HuH-7 (cell line): ENCODE measurements at places on chromosomes 3 and 15.

DNA sequence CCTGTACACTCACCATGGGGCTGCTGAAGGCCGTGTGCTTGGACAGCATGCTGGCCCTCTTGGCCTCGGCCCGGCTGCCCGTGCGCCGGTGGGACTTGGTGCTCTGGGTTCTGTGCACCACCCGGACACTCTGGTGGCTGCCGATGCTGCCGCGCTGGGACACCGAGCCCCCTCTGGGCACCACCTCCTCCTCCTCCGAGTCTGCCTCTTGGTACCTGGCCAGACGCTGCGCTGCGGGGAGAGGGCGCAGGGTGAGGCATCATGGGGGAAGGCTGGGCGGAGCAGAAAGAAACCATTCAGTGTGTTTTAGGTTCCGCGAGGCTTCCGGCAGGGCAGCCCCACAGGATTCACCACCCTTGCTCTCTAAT lies 145.0 kb downstream of the ATP10A start:
- DNase-seq, result no peak

DNA sequence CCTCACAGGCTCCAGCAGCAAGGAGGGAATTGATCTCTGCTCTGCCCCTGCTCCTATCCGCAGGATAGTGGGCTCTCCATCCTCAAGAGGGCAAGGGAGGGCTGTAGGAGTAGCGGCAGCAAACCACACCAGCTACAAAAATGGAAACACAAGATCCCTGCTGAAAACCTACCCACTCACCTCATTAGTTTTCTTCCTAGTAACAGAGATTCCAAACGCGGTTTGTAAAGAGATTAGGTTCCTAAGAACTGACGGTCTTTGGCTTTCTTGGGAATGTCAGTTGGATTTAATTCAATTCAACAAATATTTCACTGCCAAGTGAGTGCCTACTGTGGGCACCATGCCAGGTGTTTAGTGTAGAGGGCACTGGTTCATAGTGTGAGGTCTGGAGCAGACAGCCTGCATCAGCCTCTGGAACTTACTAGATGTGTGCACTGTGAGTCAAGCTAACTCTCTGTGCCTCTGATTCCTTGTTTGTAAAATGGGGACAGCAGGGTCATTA lies 84.7 kb downstream of the MRPL46 start:
- no peak for DNase-seq

- DNase-seq, result no peak
These were observed 23.1 kb downstream of the CXCR6 start for GRCh38 chr3:45966371-45966791.

DNA sequence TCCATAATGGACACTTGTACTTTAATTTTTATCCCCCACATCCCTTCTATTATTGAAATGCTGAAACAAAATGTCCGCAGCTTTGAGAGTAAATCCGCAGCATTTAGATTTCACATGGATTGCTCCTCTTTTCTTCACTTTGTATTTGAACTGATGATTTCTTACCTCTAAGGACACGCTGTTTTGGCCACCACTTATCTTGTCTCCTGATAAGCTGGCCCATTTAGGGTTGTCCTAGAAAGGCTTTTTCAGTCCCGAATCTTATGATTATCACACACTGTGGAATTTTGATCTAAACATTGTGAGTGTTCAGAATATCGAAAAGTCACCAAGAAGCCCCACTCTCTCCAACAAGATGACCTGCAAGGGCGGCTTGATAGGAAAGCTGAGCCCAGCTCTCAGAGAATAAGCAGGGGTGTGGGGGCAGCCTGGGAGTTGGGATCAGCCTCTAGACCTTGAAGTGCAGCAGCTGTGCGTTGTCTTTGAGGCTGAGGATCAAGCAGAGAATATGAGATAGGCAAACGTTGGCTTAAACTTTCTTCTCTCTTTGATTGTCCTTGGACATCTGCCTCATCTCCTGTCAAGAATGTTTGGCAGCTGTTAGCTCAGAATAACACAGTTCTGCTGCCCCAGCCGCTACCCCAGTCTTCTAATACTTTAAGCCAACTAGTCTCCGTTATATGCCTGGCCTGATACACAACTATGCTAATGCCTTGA lies 399.7 kb upstream of the NR2F2 start:
- no peak for DNase-seq

DNA sequence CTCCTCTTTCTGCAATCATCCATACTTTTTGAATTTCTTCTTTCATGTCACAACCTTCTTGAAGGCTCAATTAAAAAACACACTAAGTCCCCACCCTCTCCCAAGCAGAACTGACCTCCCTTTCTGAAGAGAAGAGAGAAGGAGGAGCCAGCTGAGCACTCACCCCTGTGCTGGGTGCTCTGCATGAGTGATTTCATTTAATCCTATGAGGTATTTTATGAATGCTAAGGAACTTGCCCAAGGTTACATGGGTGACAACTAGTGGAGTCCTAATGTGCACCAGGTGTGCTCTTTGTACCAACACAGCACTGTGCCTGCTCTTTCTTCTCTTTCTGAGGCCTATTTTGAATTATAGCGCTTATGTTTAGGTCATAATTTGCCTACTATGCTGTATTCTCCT lies 135.6 kb downstream of the DUT start:
- no peak for DNase-seq

- DNase-seq, result no peak
These were observed 53.3 kb upstream of the KY start for GRCh38 chr3:134704133-134704532.

GRCh38 chr3:122295266-122296062 lies 29.6 kb upstream of the CSTA start:
- DNase-seq, result no peak

DNA sequence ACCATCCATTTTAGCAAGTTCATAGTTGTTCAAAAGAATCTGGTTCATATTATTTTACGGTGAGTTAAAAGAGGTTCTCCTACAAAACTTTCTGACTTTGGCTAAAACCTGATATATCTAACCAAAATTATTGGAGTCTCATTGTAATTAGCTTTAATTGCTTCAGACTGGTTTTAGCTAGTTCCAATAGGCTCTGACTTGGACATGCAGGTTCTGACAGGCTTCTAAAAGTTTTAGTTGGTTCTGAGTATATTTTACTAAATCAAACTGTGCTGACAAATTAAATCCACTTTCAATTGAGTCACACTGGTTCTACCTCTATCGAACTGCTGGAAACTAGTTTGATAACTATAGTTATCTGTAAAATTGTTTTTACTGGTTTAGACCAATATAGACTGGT lies 42.1 kb upstream of the RSL24D1 start:
- no peak for DNase-seq

GRCh38 chr15:85406916-85407315 lies 26.5 kb downstream of the AKAP13 start:
- DNase-seq, result no peak

DNA sequence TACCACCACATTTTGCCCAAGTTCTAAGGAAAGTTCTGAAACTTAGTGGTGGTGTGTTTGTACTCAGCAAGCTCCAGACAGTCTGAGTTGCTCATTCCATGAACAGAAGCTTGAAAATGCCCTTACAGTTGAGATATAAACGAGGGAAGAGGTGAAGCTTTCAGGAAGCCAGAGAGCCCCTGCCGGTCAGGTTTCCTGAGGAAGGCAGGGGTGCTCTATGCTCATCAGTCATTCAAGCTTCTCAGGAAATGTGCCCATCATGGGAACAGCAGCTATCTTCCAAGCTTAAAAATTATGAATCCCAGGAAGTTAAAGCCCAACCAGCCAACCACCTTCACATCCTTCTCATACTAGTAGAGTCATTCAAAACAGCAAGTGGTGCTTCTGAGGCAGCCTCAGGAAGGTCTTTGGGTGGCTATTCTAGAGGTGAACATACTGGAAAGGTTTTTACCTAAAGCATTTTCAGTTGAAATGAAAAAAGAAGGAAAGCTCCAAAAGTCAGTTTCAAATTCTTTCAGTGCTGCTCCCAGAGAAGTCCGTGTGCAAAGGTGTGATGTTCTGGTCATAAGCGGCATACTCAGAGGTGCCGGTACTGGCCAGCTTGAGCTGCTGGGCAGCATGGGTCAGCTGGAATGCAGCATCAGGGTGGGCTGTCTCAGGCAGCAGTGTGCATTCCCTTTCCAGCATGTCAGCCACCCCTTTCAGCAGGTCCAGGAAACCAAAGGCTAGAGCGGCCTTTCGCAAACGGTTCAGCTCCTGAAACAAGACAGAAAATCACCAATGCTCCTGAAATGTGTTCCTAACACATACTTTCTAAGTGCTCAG lies 31.8 kb downstream of the INTS14 start:
- no peak for DNase-seq

- DNase-seq, result no peak
These were observed 67.4 kb downstream of the ATP13A5 start for GRCh38 chr3:193310914-193311723.

GRCh38 chr3:133833880-133834620 lies 28.4 kb downstream of the SRPRB start:
- no peak for DNase-seq

DNA sequence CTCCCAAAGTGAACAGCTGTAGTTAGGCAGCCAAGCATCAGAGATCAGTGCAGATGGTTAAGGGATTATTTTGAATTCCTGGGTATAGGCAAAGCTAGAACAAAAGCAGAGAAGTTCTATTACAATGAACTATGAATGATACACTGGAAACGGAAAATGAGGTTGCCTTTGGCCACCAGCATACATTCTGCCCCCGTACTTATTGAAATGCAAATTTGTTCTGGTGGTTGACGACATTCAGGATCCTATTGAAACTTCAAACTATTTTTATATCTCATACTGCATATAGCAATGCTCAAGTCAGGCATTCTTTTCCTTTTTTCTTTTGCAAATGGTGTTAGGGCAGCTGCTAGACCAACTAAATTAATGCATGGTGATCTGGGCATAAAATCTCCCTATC lies 61.7 kb downstream of the SLC12A1 start:
- DNase-seq, result no peak

DNA sequence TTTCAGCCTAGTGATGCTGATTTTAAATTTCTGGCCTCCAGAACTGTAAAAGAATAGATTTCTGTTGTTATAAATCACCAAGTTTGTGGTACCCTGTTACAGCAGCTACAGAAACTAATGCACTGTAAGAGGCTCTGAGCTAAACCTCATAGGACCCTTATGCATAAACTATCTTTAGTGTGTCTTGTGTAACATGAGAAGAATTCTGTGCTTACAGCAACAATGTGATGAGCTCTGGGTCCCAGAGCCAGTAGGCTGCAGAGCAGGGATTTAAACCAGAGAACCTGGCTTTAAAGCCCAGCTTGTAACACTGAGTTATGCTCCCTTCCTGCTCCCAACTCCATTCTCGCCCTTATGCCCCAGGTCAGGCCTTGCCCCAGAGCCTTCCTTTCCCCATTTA lies 113.1 kb downstream of the THSD4 start:
- DNase-seq, result no peak

GRCh38 chr3:61734749-61735686 lies 173.6 kb downstream of the PTPRG start:
- no peak for DNase-seq

DNA sequence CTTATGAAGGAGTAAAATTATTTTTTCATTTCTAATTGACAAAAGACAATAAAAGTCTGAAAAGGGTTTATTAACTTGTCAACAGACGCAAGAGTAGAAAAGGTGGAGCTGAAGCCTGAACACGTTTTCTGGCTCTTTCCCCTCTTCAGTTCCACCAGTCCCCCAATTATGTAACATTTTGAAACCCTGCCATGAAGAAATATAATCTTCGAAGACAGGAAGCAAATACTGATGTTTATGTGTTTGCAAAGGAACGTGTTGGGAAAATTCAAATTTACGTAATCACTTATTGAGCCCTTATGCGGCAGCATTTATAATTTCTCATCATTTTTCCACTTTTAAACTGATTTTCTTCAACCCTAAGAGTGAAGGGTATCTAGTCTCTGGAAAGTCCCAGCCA lies 767 bp downstream of the AP3S2 start:
- DNase-seq, result no peak

- no peak for DNase-seq
These were observed 51.0 kb upstream of the KLF13 start for GRCh38 chr15:31275331-31276262.

DNA sequence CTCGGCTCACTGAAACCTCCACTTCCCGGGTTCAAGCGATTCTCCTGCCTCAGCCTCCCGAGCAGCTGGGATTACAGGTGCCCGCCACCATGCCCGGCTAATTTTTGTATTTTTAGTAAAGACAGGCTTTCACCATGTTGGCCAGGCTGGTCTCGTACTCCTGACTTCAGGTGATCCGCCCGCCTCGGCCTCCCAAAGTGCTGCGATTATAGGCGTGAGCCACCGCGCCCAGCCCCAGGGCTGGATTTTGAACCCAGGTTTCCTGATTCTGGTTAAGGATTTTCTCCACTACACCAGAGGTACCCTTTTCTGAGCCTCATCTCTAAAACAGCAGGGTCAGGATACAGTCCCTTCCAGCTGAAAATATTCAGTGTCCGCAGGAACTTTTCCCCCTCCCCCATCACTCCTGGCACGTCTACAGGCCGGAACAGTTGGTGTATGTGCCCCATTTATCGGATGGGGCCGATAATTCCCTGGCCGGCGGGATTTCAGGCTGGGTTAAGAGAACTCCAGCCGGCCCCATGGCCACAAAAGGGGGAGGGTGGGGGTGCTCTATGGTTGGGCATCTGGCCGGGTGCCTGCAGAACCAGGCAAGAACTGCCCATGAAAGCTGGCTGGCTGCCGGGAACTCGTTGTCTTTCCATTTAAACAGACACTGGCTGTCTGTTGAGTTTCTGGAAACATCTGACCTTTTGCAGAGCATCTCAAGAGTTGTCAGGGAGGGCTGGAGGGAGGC lies 26.8 kb upstream of the SEMA4B start:
- DNase-seq, result no peak

DNA sequence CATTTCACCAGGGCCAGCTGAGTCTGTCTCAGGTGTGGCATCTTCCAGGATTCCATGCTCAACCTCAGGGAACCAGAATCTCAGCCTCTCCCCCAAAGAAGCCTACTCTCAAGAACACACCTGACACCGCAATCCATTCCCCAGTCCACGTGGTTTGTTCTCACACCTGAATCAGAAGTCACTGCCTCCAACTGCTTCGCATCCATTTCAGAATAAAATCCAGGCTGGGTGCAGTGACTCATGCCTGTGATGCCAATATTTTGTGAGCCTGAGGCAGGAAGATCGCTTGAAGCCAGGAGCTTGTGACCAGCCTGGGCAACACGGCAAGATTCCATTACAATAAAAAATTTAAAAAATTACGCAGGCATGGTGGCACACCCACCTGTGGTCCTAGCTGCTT lies 212.2 kb downstream of the FOXP1 start:
- no peak for DNase-seq

DNA sequence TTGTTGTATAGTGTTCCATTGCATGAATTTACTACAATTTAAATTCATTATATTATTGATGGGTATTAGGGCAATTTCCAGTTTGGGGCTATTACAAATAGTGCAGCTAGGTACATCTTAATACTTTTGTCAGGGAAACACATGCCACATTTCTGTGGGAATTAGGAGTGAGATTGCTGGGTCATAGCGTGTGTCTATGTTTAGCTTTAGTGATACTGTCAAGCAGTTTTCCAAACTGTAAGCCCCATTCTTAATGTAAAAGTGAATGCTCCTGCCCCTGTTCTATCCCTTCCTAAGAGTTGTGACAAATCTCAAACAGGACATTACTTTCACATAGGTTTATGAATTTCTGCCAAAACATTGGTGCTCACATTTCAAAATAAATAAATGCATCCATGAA lies 184.5 kb upstream of the ANKRD28 start:
- DNase-seq, result no peak
